ENCODE measurements at places on chromosomes 2 and 18.

- no peak for DNase-seq
Measured at GRCh38 chr2:217477583-217477982, 525.2 kb downstream of the TNS1 start.

DNA sequence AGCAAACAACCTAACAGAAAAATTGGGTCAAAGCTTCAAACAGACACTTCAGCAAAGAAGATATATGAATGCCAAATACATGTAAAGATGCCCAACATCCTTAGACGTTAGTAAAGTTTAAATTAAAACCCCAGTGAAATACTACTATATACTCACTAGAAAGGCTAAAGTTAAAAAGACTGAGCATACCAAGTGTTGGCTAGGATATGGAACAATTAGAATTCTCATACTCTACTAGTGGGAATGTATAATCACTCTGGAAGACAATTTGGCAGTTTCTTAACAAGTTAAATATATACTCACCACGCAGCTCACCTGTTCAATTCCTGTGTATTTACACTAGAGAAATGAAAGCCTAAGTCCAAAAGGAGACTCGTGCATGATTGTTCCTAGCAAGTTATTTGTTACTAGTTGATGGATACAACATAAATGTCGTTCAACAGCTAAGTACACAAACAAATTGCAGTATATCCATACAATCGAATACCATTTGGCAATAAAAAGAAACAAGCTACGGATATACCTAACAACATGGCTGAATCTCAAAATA lies 183.7 kb upstream of the ZFP36L2 start:
- DNase-seq, result no peak

DNA sequence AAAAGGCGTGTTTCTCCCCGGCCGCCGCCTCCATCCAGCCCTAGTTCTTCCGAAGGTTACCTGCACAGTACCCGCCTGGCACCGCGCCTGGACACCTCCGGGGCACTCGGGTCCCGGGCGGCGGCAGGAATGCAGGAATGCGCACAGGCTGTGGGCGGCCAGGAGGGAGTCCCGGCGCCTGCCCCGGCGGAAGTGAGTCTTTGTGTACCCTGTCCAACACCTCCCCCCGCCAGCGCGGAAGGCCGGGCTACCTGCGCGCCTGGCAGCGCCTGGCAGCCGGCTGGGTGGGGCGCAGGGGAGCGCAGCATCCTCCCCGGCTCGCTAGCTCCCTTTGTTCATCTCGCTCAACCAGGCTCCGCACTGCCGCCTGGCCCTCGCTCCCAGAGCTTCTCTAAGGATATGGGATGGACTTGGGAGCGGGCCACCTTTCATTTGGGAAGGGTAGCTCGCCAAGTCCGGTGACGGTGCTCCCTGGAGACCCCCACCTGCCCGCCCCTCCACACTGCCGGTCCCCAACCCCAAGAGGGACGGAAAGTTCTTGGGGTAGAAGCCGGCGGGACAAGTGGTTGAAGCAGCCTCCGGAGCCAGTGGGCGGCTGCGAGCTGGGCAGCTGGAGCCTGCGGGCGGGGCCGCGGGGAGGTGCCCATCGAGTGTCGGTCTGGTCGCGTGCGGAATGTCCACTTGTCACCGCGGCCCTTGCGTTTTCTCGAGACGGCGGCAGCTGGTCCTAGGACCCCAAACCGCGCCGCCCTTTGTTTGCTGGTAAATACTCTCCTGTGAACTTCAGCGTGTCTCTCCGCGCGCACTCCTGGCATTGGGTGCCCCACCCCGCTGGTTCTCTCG lies 1.2 kb upstream of the ST6GAL2 start:
- DNase-seq, result no peak

DNA sequence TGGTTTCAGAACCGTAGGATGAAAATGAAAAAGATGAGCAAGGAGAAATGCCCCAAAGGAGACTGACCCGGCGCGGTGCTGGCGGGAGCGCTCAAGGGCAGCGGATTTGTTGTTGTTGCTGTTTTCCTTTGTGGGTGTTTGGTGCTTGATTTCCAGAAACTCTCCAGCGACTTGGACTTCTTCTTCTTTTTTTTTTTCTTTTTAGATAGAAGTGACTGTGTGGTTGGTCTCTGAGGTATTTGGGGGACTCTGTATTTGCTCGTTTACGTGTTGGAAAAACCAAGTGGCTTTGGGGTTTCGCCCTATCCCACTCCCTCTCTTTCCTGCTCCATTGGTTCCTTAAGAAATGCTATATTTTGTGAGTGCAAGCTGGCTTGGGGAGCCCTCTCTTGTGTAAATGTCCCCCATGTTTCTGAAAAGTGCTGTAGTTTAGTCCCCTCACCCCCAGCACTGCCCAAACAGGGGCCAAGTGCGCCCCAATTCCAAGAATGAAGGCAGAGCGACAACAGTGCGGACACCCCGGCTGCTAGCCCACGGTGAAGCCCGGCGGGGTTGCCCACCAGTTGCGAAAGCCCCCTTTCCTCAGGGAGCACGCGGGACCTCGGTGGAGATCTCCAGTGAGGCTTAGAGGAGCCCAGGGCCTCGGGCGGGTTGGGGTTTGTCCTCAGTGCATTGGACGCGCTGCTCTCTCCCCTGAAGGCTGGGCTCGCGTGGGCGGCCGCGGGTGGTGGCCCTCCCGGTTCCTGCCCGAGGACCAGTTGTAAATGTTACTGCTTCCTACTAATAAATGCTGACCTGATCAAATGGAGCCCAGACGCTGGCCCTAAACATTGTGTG lies 1.8 kb downstream of the HOXD9 start:
- no peak for DNase-seq

DNA sequence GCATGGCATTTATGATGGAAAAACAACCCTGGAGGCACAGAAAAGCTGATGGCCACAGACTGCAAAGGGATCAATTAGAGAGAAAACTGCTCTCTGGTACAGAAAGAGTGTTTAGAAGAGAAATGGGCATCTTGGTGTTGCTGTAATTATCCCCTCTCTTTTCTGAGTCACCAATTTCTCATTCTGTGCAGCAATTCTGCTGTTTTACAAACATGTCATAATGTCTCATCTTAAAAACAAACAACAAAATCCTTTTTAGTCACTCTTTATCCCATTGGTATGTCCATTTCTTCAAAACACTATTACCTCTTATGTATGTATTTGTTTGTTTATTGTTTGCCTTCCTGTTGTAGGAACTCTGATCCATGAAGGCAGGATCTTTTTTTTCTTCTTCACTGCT lies 73.9 kb upstream of the HK2 start:
- no peak for DNase-seq

DNA sequence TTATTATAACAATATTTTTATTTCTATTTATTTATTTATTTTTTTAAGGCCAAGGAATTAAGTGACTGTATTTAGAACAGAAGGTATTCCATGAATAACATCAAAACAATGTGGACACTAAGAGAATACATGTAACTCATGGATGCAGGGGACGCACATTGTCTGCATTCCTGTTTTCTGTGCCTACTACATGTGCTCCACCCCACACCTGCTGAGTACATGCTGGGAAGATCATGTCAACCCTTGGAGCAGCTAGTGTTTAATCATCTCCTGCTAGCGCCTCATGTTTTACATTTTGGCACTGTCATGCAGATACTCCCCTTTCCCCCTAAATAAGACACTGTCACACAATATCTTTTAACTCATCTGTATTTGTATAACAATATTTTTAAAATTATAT lies 29.3 kb downstream of the DPYSL5 start:
- DNase-seq, result no peak

DNA sequence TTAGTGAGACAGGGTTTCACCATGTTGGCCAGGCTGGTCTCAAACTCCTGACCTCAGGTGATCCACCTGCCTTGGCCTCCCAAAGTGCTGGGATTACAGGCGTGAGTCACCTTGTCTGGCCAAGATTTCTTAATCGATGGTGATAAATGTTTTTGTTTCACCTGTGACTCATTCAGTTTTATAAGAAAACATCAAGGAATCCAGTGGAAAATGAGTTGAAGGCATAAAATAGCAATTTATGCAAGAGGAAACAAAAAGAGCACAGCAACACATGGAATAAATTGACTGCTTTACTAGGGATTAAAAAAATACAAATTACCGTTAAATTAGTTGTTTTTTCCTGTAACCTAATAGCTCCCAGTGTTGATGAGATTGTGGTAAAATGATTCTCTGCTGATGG lies 80.2 kb downstream of the CDK15 start:
- no peak for DNase-seq

GRCh38 chr2:211903961-211904360 lies 634.6 kb downstream of the ERBB4 start:
- no peak for DNase-seq

- DNase-seq, result no peak
Measured at GRCh38 chr2:240319855-240320203, 115.6 kb upstream of the GPC1 start.

DNA sequence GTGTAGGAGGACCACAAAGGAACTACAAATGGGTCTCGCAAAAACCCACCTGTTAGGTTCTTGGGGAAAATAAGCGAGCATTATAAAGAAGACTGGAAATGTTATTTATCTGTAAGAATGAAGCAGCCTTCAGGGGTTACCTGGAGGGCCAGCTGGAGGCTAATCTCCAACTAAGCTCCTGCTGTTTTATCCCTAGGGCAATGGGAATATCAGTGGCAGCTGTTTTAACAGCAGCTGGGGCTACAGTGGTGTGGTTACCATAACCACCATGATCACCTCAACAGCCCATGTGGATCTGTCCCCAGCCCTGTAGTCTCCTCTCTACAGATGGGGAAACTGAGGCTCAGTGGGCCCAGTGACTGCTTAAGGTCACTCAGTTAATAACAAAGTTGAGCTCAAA lies 108.1 kb downstream of the FTCDNL1 start:
- no peak for DNase-seq

- no peak for DNase-seq
Measured at GRCh38 chr2:20178666-20179465, 46.1 kb downstream of the SDC1 start.

- no peak for DNase-seq
Measured at GRCh38 chr18:74819433-74820059, 221.9 kb downstream of the ZNF407 start.

DNA sequence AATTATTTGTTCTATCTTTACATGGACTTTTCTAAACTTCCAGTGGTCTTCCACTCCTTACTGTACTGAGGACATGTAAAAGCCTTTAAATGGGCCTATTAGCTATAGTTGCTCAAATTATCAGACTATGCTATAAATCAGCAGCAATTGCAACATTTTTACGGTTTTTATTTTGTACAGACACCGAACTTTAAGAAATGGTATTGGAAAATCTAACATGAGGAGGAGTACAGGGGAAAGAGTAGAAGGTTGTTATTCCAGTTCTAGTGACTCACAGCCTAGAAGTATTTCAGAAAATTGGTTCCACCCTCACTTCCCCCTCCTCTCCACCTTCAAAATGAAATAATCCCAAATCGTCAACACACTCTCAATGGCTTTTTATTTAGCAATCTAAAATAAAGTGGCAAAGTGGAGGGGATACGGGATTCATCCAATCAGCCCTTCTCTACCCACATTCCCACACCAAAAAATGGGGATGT lies 1.1 kb downstream of the NCKAP1 start:
- DNase-seq, result no peak

GRCh38 chr2:192123847-192124246 lies 70.9 kb downstream of the TMEFF2 start:
- peak; percentile 70 for DNase-seq

DNA sequence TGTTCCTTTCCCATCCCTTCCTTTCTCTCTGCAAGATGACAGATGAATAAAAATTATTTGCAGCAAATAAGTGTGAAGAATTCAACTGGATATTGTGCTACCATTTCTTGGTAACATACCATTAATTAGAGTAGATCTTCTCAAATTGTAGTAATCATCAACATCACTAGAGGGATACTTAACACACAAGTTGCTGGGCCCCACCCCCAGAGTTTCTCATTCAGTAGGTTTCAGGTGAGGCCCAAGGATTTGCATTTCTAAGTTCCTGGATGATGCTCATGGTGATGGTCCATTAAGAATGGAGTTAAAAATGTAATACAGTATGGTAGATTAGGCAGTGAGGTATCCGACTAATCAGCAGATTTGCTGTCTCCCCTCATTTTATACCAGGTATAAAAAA lies 594.0 kb downstream of the ERBB4 start:
- DNase-seq, result no peak

GRCh38 chr2:230896346-230897115 lies 28.5 kb downstream of the GPR55 start:
- no peak for DNase-seq

DNA sequence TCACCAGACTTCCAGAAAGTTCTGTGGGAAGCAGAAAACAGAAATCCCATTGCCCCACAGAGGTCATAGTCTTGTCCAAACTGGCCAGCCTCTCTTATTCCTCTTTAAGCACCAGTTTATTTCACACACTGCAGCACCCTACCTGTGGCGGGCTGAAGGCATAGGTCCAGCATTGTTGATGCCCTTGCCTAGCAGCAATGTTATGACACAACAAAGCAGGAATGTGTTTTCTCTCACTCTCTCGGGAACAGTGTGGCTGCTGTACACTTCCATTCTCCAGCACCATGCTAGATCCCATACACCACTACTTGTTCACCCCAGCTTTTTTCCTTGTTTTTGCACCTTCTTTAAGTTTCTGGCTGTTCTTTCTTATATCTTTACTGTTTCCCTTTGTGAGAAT lies 181.6 kb downstream of the DNAH6 start:
- no peak for DNase-seq

DNA sequence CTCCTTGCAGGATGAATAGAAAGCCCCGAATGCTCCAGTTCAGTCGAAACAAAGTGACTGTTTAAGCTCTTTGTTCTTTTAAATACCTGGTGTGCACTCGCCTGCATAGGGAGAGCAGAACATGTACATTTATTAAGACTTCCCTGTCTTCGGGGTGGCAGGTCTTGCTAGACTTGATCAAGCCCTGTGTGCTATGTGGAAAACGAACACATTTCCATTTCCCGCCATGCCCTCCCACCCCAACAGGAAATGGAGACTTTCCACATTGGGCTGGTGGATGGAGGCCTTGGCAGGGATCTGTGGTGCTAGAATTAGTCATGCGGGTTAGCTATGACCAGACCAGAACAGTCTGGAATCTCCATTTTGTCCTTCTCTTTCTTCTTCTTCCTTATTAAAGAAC lies 321.0 kb upstream of the THSD7B start:
- no peak for DNase-seq

- no peak for DNase-seq
Measured at GRCh38 chr2:172287605-172288315, 139.6 kb upstream of the ITGA6 start.

- DNase-seq, result no peak
Measured at GRCh38 chr2:20475567-20475952, 28.7 kb downstream of the RHOB start.

- DNase-seq, result no peak
Measured at GRCh38 chr2:1772471-1773267, 28.4 kb upstream of the PXDN start.

GRCh38 chr2:216856406-216857065 lies 3.3 kb downstream of the TNP1 start:
- DNase-seq, result no peak

GRCh38 chr2:222813177-222813843 lies 47.5 kb upstream of the ACSL3 start:
- DNase-seq, result no peak
